Putamen (tissue), 1 donor: ENCODE measurements at places on chromosomes 2 and 18.

DNA sequence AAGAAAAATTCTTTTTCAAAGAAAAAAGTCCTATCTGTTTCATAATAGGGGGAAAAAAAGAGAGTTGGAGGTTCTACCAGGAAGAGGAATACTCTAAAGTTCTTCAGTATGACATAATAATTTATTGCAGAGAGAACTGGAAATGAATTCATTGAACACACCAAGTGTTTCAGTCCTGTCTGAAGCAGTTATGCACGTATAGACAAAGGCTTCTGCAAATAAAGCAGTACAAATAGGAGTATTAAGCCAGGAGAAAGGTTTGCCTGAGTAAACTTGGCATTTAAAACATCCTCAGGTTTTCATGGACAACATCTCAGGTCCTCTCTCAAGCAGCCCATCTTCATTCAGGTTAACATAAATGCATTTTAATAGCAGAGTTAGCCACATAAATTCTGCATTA is 141.6 kb downstream of the CCDC148 start:
- no peak for DNase-seq

DNA sequence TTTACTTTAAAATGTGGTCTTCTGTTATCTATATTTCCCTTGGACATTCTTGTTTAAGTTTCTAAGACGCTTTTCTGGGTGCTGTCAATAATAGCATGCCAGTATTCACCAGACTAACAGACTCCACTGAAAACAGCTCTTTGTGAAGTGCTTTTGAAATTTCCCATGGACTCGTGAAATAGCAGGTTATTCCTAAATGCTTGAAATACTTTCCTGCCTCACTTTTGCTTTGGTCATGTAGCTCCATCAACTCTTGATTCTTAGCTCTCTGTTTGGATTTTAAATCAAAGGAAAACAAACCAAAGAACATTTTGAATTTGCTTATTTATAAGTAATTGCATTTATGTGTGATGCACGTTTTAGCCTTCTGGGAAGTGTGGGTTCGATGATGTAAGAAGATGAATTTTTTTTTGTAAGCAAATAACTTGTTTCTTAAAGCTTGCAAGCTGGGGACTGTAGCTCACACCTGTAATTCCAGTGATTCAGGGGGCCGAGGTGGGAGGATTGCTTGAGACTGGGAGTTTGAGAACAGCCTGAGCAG is 147.8 kb downstream of the WDSUB1 start:
- DNase-seq = no peak

DNA sequence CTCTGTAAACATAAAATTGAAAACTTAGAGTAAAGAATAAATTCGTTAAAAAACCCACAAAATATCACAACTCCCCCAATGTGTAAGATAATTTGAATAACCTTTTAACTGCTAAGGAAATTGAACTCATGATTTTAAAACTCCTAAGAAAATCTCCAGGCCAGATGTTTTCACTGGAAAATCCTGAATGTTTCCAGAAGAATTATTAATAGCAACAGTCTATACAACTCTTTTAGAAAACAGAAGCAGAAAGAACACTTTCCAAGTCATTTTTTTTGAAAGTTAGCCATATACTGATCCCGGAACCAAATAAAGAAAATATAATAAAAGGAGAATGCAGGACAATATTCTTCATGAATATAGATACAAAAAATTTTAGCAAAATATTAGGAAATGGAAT is 165.6 kb downstream of the ACOXL start:
- DNase-seq = no peak

DNA sequence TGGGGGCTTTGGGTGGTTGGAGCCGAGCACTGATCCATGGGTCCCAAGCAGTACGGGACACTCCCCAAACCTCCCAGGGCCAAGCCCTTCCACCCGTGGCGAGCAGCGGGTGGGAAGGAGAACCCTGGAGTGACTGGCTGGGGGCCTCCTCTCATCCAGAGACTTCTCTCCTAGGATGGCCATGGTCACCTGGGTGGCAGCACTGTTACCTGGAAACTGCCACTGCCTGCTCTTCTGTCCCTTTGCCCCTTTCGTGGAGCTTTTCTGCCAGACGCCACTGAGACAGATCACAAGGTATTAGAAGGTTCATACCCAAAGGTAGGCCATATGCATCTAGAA is 26.9 kb downstream of the CENPO start:
- DNase-seq = no peak

- no peak for DNase-seq
These were observed 839.9 kb downstream of the BCL11A start for GRCh38 chr2:59713577-59713976.

GRCh38 chr2:195343540-195343939 is 313.5 kb upstream of the SLC39A10 start:
- no peak for DNase-seq

DNA sequence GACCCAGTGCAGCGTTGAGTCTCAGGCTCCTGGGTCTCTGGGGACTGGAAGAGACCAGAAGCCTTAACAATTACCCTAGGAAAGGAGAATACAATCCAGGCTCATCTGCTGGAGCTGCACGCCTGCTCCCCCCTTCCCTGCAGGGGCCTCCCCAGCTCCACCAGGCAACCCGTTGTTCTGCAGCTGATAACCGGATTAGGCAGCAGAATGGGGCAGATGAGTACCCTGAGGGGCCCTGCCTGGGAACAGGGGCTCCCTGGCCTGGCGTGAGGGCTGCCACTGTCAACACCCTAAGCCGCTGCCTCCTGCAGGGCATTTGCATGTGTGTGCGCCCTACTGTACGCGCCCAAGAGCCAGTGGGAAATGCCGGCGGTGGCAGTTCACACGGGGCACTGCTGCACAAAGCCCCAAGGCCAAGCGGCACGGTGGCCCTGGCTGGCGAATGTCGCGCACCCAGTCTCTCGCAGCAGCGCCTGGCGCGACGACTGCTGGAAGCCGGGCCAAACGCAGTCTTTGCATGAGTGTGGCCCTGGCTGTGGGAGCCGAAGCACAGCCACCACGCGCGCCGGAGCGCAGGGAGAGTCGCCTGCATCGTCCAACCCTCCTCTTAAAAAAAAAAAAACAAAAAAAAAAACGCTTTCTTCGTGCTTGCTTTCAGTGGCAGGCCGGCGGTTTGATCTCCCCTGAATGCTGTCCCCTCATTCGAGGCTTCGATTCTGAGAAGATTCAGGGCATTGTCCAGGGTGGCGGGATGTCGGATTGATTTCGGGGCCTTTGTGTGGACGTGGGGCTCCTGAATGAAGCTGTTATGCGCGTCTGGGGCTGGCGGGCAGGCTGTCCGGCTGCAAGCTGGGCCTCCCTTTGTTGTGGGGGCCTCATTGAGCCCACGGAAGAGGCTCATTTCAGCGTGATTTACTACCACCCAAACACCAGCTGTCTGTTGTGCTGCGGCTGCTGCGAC is 63.8 kb downstream of the SETBP1 start:
- DNase-seq = peak; percentile 27

GRCh38 chr18:35842536-35842935 is 129.9 kb upstream of the RMP24 start:
- DNase-seq = no peak

DNA sequence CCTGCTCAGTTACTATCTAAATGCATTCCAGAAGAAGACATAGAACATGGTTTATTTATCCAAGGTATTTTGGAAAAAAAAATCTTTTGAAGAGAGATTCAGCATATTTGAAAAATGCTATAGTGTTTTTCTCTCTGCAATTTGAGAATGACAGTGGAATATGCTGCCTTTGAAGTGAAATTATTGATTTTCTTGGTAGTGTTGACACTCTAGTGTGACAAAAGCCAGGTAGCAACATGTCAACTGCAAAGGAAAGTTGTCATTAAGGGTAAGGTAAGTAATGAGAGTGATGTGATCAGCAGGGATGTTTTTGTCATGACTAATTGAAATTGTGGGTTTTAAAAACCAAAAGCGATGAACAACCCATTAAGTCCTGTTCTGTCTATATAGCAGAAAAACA is 1387.1 kb upstream of the TMEFF2 start:
- DNase-seq = no peak

DNA sequence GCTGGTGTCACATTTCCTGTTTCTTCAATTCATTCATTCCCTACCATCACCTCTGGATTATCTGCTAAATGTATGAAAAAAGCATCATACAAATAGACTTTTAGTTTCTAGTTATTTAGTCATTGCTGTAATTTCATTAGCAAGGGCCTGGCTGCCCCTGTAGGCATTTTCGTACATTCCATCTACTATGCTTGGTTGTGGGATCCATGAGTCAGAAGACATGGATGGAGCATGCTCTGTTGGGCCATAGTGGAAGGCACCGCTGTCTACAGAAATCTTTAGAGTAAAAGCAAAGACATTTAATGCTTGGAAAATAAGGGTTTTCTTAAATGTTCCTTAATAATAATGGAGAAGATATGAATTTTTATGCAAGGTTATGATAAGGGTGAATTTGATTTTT is 324.8 kb upstream of the MEIS1 start:
- DNase-seq = no peak

- DNase-seq = no peak
These were observed 507.6 kb upstream of the TNP1 start for GRCh38 chr2:217367464-217367863.

DNA sequence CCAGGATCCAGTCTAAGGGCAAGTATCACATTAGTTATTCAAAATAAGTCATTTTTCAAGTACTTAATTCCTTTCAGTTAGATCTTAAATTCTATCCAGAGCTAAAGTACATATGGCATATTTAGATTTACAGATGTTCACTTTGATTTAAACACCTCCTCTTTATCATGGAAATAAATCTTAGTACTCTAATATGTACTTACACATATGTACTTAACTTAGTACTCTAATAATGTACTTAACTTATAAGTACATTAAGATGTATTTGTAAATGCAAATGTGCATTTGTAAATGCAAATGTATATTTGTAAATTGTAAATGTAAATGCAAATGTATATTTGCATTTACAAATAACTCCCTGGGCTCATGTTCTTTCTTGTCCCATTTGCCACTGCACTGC is 14.6 kb downstream of the PIGN start:
- DNase-seq = no peak

DNA sequence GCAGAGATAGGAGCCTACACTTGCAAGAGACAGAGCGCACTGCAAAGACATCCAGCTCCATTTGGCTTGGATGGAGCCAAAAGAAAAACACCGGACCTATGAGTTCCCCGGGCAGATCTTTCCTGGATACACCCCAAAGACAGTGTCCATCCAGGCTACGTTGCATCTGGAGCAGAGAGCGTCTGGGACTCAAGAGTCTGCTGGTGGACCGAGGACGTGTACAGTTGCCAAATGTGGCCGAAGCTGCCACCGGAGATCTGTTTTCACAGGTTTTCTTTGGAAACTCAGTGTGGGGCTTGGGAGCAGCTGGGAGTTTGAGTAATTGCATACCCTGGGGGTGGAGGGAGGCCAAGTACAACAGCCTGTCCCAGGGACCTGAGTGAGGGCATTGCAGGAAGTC is 192.3 kb upstream of the OSR1 start:
- DNase-seq = no peak

- no peak for DNase-seq
These were observed at the start of gene ERFE for GRCh38 chr2:238158509-238159070. ERFE (plus strand) TSS chr2:238158970; CDS start chr2:238159008, 38 bp downstream.

- DNase-seq = no peak
These were observed 164.7 kb upstream of the MEIS1 start for GRCh38 chr2:66270247-66270646.

DNA sequence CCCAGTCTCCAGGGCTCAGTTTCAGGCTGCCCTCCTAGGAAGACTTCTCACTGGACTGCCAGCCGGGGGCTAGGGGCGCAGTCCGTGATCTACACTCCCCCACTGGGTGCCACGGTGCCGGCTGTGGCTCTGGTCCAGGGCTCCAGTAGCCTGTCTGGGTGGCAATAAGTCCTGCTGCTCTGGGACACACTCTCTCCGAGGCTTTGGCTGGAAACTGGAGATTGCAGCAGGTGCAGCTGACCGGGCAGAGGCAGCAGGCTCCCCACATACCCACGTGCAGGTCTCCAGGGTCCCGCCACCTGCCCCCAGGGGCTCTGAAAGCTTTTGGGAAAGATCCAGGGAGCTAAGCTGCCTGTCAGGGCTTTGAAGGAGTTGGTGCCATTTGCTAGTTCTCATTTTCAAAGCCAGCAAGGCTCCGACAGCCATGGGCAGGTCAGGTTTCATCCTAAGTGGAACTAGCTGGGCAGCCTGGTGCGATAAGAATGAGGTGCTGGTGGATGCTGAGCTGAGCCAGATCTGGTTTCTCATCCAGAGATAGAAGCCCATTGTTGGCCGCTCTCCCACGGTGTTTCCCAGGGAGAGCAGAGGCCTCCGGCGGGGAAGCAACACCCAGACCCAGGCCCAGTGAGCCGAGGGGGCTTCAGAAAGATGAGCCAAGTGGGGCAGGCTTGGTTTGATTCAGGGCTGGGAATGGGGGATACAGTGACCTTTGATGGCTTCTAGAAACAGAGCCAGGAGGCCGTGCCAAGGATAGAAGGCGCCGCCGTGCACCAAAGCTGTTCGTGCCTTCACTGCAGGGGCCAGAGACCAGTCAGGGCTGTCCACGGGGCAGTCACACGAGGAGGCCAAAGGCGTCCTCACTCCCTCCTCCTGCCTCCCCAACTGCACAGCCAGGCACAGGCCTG is 141.7 kb upstream of the GPC1 start:
- no peak for DNase-seq

- no peak for DNase-seq
These were observed 46.7 kb downstream of the L3MBTL4 start for GRCh38 chr18:6368017-6368416.

DNA sequence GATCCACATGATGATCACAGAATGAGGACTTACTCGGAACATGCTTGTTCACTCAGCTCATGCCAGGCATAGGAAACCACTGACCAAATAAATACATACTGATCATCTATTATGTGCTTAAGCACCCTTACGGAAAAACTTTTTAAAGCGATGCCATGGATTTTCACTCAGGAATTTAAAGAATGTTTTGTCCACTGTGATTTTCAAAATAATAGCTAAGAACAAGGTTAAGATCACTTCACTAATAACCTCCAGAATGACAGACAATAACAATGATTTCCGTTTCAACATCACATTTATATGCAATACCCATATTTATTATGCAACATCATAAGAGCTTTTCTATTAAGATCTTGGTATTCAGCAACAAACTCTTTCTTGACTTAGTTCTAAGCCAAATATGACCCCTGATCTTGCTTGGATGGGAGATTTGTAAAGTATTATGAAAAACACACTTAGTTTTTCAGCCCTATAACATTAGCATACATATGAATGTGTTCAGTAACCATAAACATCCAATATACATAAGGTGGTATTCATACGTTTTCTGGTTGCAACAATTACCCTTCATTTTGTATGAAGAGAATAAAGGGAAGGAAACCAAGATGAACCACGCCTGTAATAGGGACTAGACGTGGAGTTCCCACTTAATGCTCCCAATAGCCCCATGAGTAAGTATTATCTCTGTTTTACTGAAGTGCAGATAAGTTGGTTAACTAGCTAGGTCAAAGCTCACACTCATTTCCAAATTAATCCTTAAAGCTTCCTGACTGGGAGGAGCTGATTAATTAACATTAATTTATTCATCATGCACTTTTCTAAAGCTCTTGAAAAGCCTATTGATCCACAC is 1.9 kb downstream of the CD302 start:
- DNase-seq = no peak

DNA sequence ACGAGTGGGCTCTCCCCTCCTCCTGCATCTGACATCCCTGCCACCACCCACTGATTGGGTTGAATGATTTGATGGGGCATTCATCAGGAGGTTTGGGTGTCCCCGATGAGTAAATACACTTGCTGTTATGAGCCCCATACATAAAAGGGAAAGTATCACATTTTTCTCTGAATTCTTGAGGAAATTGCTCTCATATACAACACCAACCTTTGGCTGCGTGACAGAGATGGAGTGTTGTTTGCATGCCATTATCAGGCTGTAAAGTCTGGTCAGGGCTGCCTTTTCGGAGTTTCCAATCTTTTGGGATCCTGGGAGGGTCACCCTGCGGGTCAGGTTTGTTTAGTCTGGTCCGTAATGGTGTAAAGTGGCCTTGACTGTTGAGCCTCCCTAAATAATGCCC is 227.9 kb upstream of the SPRED2 start:
- DNase-seq = no peak
